AG10803 (cell line): ENCODE measurements at places on chromosomes 3 and 15.

DNA sequence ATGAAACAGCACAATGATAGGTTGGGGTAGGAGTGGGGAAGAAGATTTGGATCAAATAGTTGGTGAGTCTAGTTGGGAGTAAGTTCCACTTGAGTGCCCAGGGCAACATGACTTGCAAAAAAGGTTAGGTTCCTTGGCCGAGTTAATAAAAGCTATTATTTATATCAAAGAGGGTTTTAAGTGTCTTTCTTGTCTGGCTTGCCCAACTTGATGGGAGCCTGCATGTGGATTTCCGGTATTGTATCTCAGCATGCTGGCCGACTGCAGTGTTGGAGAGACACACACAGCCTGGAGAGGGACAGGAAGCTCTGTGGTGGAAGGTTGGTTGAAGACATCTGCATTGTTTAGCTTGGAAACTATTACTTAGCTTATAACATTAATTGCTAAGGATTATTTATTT lies 449.5 kb upstream of the TBL1XR1 start:
- DNase-seq = no peak

DNA sequence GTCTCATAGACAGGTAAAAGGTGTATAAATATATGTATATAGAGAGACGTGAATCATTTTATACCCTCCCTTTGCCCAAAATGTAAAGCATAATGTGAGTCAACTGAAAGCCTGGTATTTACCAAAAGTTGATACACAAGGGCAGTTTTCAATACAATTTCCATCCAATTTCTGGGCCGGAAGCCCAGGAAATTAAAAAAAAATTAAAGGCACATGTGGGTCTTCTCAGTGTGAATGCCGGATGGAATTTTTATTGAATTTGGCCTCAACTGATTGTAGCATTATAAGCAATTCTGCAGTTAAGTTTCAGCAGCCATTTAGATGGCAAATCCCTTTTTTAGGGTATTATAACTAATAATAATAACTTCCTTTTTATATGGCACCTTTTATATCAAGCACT lies 3.3 kb upstream of the CNTN3 start:
- peak; percentile 51 for DNase-seq

- peak; percentile 73 for DNase-seq
Measured at GRCh38 chr3:182787302-182788036, 5.8 kb upstream of the ATP11B start.

GRCh38 chr15:31402003-31402402 lies 75.4 kb downstream of the KLF13 start:
- no peak for DNase-seq

GRCh38 chr15:90818251-90819210 lies 49.9 kb upstream of the FURIN start:
- no peak for DNase-seq

- no peak for DNase-seq
Measured at GRCh38 chr3:10722911-10723310, 93.1 kb upstream of the SLC6A11 start.

GRCh38 chr3:30632065-30632464 lies 25.7 kb downstream of the TGFBR2 start:
- peak; percentile 73 for DNase-seq

DNA sequence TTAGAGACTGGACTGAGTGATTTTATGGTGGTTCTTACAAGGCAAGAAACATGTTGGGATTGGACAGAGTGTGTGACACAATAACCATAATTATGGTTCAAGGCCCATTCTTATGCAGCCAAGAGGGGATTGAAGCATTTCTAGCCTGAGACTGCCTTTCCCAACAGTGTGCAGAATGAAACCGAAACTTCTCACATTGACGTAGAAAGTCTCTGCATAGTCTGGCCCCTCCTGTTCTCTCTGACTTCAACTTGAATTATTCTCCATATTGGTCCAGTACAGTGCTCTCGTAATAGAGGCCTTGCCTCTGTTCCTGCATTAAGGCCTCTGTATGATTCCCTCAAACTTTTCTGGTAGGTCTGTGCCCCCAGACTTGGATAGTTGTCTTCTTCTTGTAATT lies 138.3 kb downstream of the DIPK2A start:
- DNase-seq = no peak

DNA sequence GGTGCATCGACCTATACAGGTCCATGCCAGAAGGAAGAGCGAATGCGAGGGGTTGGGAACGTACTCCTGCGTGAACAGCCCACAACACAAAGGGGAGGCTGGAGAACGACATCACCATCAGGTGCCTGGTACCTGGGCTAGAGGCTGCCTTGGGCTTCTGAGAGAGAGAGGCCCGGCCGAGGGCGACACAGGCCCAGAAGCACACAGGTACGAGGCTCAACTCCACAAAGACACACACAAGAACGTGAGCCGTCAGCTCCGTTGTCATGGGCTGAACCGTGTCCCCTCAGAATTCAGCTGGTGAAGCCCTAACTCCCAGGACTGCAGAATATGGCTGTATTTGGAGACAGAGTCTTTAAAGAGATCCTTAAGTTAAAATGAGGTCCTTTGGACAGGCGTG lies 134.3 kb downstream of the ATP10A start:
- DNase-seq = no peak

DNA sequence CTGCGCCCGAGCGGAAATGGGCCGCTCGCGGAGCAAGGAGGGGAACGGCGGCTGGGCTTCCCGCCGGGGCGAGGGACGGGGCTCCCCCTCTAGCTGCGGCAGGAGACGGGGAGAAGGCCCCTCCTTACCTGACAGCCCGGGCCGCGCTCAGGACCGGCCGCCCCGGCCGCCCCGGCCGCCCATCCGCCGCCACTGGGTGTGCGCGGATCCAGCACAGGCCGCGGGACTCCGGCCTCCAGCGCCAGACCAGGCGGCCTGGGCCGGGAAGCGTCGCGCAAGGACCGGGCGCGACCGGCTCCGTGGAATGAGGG lies 296 bp downstream of the TPRA1 start:
- DNase-seq = no peak
